ENCODE measurements at places on chromosomes 5 and 9. TPM values are rescaled to one million over a fixed set of nuclear protein-coding genes. Genes with fewer than 3 reads are reported as not detected.
A peak's percentile ranks its signal among the peaks of the same experiment; 100 is the strongest.

DNA sequence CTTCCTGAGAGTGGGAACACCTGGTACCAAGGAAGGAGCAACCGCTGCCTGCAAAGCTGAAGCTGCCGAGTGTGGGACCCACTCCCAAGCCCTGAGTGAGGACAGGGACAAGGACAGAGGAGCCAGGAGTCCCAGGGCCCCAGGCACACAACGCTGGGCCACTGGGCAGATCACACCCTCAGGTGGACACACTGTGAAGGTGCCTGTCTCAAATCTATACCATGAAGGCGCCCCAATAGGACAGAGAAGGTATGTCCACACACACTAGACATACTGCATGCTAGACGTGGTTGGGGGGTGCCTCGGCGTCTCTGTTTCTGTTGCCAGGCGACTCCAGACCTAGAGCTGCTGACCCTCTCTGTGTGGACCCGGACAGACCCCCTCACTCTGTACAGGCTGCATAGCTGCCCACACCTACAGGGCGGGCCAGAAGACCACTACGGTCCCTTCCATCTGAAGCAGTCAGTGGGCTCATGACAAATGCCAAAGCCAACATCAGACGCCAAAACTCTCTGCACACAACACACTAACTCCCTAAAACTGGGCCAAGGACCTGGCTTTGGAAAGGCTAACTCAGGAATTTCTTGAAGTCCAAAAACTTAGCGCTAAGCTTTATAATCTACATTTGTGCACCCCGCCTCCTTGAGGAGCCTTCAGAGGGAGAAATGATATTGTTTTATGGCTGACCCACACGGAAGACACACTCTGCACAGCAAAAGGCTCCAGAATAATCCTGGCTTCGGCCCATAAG is 60.7 kb downstream of the ROR2 start:
- DNase-seq = no peak

DNA sequence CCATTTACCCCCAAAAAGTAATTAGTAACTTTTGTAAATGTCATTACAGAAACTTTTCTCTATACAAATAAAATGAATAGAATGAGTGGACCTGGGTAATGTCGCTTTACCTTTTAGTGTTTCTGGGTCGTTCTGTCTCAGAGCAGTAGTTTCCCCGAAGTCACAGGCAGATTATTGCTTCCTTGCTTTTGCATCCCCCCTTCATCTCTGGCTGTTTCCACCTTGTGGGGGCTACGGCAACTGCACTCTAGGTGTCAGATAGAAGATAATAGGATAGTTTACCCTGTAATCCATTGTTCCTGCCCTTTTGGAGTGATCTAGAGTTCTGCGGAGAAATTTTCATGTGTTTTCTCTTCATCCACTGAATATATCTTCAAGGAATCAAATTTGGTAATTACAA is 68.7 kb downstream of the PRR16 start:
- no peak for DNase-seq

- no peak for DNase-seq
Measured at GRCh38 chr5:10059556-10059955, 190.1 kb downstream of the ATPSCKMT start.

GRCh38 chr9:19583890-19584289 is 175.1 kb downstream of the ACER2 start:
- no peak for DNase-seq

- DNase-seq = no peak
Measured at GRCh38 chr5:165127941-165128340, 1622.5 kb downstream of the MAT2B start.

- DNase-seq = no peak
Measured at GRCh38 chr5:164742025-164742424, 1236.6 kb downstream of the MAT2B start.

GRCh38 chr5:95670568-95670967 is 12.2 kb downstream of the SPATA9 start:
- no peak for DNase-seq

GRCh38 chr5:32057187-32058096 is 116.7 kb downstream of the GOLPH3 start:
- DNase-seq = no peak

DNA sequence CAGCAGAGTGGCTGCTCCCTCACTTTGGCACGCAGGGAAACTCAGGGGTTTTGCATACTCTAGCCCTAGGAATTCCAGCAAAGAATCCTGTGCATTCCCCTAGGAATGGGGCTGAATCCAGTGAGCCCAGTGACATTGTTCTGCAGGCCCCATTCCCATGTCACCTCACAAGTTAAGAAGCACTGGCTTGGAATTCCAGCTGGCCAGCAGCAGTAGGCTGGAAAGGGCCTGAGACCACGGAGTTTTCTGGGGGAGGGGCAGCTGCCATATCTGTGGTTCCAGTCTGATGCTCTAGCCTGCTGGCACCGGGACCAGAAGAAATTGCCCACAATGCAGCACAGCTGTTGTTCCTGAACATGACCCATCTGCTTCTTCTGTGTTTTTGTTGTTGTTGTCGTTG is 217.6 kb upstream of the DMRTA1 start:
- no peak for DNase-seq

- DNase-seq = no peak
Measured at GRCh38 chr5:91139572-91140200, 243.4 kb downstream of the ARRDC3 start.

GRCh38 chr5:16733331-16734006 is 116.7 kb upstream of the RETREG1 start:
- no peak for DNase-seq

DNA sequence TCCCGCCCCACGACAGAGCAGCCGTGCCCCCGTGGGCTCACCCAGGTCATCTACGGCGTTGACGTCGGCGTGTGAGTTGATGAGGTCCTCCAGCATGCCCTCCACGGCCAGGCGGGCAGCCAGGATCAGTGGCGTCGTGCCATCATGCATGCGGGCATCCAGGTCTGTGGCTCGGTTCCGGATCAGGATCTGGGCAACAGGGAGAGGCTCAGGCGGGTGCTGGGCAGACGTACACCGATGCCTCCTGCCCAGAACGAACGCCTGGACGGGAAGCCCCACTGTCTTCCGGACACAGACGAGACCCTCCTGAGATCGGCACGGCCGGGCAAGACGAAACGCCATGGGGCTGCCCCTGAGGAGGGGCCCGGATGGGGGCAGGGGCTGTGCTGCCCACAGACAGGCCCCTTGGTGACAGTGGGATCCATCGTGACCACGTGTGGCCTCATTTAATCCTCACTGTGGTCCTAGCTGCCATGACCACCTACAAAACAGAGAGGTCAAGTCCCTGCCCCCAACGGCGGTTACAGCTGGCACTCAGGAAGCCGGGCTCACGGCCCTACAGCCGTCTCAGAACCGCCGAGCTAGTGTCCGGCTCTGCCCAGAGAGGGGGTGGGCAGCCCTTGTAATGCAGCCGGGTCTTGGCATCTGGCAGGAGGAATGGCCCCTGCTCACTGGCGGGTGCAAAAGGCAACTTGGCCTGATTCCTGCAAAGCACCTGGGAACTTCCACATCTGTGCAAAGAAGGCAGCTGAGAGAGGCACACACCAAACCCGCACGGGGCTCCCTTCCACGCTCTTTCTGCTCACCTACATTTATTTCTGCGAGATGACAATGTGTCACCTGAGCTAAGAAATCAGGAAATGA is 16.5 kb upstream of the SEC16A start:
- DNase-seq = no peak

DNA sequence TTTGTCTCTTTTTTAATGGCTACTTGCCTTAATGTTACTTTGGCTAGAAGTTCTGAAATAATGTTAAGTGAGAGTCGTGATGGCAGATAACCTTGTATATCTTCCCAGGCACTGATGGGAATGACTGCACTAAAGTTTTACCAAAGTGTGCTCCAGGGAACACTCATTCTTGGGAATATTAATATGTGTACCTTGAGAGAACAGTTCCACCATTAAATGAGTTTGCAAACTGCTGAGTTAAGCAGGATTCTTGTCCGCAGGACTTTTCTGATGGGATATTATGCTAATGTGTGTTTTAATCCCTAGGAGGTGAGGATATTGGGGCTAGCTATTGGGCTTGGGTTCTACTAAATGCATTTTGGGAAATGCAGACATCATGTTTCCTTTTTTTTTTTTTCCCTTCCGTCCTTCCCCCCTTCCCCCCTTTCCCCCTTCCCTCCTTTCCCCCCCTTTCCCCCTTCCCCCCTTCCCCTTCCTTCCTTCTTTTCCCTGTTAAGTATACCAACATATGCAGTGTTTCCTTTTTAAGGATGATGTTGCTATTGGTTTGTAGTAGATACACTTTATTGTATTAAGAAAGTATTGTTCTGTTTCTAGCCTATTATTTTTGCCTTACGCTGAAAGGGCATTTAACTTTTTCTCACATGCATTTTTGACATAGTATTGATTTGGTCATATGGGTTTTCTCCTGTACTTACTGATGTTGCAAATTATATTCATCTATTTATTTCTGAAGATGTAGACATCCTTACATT is 15.5 kb downstream of the ZBTB34 start:
- DNase-seq = no peak

DNA sequence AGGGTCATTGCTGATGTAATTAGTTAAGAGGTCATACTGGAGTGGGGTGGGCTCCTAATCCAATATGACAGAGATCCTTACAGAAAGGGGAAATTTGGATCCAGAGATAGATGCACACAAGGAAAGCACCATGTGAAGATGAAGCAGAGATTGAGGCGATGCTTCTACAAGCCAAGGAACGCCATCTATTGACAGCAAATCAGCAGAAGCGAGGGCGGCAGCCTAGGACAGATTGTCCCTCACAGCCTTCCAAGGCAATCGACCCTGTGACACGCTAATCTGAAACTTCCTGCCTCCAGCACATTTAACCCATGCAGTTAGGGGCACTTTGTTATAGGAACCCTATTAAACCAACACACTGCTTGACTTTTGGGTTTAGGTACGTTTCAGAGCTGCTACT is 285.1 kb upstream of the DAP start:
- DNase-seq = no peak

DNA sequence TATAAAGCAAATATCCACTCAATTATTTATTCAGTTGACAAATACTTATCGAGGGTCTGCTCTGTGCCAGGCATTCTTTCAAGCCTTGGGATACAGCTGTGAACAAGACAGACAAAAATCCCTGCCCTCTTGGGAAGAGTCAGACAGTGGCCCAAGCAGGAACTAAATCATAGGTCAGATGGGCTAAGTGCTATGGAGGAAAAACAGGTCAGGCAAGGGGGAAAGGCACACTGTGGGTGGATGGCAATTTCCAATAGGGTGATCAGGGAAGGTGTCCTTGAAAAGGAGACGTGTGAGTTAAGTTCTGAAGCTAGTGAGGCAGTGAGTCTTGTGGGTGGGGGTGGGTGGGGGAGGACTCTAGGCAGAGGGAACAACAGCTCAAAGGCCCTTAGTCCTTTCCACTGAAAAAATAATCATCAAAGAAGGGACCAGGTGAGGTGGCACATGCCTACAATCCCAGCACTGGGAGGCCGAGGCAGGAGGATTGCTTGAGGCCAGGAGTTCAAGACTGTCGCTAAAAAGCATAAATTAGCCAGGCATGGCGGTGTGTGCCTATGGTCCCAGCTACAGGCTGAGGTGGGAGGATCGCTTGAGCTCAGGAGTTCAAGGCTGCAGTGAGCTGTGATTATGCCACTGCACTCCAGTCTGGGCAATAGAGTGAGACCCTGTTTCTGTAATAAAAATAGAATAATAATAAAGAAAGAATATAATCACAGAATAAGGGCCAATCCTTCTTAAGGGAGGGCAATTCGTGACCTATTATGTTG is 95.2 kb upstream of the CPEB4 start:
- DNase-seq = no peak

DNA sequence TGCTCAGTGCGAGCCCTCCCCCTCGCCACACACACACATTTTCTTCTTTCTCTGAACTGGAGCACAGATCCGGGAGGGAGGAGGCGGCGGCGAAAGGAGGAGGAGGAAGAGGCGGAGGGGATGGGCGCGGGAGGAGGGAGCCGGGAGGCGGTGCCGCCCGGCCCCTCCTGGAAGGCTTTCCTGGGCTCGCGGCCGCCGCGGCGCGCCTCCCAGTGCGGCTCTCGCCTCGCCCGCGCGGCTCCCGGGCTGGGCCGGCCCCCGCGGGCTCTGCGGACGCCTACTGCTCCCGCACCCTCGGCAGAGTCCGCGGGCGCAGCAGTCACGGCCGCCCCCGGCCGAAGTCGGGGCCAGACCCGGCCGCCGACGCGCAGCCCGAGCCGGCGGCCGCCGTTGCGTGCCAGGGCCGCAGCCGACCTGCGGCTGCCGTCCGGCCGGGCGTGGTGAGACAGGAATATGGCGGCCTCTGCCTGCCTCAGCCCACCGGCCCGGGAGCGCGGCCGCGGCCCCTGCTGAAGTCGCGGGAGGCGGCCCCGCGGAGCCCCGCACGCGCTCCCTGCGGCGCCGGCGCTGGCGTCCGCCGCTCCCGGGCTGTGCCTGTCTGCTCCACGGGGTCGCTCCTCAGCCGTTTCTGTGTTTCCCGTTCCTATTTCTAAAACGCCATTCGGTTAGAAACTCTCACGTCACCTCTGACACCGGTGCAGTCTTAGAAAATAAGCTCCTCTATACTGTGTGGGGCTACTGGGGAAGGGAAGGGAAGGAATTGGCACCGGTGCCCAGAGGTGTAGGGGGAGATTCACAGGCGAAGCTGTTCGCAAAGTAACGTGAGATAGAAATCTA is 500 bp upstream of the GNAQ start:
- DNase-seq = peak; percentile 86

GRCh38 chr5:72133212-72133990 is 26.1 kb downstream of the MAP1B start:
- DNase-seq = no peak

DNA sequence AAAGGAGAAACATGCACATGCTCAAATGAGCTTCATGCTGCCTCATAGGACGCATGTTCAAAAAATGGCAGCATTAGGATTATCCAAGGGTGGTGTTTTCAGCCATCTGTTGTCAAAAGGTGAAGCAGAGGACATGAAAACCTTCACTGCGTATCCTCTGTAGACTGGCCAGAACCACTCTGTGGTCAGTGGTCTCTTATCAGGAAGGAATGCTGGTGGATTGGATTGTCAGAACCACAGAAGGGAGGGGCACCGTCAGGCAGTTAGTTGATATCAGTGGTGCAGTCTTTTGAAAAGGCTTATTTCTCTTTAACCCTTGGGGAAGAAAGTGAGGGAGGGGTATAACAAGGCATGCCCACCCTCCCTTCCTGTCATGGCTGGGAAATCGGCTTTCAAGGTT is 100.1 kb downstream of the FBXL7 start:
- DNase-seq = no peak

- DNase-seq = peak; percentile 7
Measured at GRCh38 chr9:14372437-14373335, 58.7 kb upstream of the NFIB start.

- no peak for DNase-seq
Measured at GRCh38 chr5:125756456-125756855, 666.8 kb upstream of the GRAMD2B start.

GRCh38 chr5:126514558-126515141 is 80.4 kb downstream of the ALDH7A1 start:
- DNase-seq = no peak

GRCh38 chr9:96779089-96779488 is 1.2 kb upstream of the ZNF510 start:
- DNase-seq = no peak

Gene DMRT3
- total RNA-seq = 0.16 TPM

Gene TAF11L3
- total RNA-seq = not detected

Gene STPG3
- not detected for total RNA-seq

Gene CCDC112
- total RNA-seq = 80.5 TPM

Gene KIF4B
- total RNA-seq = 0.16 TPM

Gene POU4F3
- total RNA-seq = not detected

Gene HK3
- 0.31 TPM for total RNA-seq

Gene CTXN3
- total RNA-seq = 1.1 TPM

Gene CSF1R
- total RNA-seq = 8.3 TPM

Gene DNAJC25
- 4.7 TPM for total RNA-seq

Gene SHISAL2B
- total RNA-seq = not detected

Gene ASTN2
- 9.7 TPM for total RNA-seq

Gene NRARP
- 3.6 TPM for total RNA-seq

All from occipital lobe (tissue), 3 donors.